Muscle of leg (tissue), 16 donors: ENCODE measurements at places on chromosomes 3 and 15.

- no peak for DNase-seq
Observed at GRCh38 chr3:67362686-67363085, 291.7 kb downstream of the SUCLG2 start.

- no peak for DNase-seq
Observed at GRCh38 chr3:23209747-23210487, 6.8 kb downstream of the UBE2E2 start.

DNA sequence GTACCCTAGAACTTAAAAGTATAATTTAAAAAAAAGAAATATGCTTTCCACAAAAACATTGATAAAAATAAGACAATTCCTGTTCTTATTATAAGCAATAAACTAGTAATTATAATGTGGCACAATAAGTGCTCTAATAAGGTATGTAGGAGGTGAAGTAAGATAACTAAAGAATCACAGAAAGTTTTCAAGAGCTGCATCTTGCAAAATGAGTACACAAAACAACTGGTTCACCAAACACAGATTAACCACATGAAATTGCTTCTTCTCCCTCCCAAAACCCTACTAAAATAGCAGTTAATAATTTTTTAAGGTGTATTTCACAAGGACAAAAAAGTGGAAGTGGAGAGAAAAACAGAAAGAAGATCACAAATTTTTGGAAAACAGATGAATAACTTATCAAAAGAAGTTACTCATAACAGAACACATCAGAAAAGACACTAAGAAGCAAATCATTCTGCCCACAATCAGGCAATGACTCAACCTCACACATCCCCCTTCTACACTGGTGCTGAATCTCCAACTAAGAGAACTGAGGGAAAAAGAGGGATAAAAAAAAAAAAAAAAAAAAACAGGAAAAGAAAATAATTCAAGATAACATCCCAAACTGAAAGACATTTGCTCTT, 64.2 kb downstream of the TBC1D5 start:
- no peak for DNase-seq

DNA sequence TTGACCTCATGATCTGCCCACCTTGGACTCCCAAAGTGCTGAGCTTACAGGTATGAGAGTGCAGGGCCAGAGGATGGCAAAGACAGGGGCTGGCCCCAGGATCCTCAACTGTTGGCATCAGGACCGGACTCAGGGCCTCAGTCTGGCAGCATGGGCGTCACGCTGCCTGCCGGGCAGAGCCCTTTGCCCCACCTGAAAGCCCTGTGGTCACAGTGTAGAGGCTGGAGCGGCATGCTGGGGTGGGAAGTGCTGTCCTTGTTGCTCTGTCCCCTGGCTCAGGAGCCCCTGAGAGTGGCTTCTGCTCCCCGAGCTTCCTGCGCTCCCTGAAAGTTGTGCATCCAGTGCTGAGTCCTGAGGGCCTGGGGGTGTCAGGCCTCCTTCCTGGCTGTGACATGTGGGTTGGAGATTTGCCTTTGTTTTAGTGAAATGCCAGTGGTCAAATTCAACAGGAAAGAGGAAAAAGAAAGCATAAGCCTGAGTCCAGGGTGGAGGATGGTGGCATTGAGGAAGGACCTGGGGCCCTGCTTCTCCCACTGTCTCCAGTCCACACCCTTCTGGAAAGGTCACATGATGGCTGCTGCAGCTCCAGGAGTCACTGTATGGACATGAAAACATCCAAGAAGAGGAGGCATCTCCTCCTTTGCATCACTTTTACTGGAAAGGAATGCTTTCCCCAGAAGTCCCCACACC, 147.2 kb downstream of the OR4M2 start:
- DNase-seq: no peak
